ENCODE measurements at places on chromosomes 3 and 15.

- DNase-seq, result no peak
Measured at GRCh38 chr3:14770591-14770990, 48.2 kb upstream of the FGD5 start.

GRCh38 chr3:197426121-197426566 lies 127.7 kb upstream of the DLG1 start:
- DNase-seq, result no peak

- DNase-seq, result no peak
Measured at GRCh38 chr15:70558406-70559264, 204.7 kb downstream of the UACA start.

GRCh38 chr15:96888764-96889163 lies 558.3 kb downstream of the NR2F2 start:
- no peak for DNase-seq

DNA sequence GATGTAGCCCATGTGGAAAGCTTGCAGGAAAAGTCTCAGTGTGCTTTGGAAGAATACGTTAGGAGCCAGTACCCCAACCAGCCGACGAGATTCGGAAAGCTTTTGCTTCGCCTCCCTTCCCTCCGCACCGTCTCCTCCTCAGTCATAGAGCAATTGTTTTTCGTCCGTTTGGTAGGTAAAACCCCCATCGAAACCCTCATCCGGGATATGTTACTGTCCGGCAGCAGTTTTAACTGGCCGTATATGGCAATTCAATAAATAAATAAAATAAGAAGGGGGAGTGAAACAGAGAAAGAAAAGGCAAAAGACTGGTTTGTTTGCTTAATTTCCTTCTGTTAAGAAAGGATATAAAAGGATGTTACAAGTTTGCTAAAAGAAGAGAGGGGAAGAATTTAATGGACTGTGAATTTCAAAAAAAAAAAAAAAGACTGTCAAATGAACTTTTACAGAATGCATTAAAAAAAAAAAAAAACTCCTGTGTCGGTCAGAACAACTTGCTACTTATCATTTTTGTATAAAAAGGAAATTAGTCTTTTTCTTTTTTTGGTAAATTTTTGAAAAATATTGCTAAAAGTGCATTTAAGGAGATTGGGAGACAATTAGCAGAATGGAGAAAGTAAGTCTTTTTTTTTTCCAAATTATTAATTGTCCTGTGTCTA lies 7.0 kb downstream of the NR2F2 start:
- DNase-seq, result peak; percentile 51

- DNase-seq, result no peak
Measured at GRCh38 chr3:94460931-94461330, 398.1 kb downstream of the NSUN3 start.

DNA sequence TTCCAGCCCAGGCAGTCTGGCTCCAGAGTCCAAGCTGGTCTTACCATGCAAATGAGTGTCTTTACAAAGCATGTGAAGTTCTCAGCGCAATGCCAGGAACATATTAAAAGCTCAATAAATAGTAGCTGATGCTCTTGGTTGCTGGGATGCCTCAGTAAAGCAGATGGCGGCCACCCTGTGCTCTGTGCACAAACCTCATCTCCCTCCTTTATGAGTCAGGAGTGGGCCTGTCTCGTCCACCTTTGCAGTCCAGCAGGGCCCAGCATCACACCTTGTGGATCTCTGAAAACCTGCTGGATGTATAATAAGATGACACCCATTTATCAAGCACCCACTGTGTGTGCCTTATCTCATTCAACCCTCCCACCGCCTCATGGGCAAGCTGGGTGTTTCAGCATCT lies 42.7 kb downstream of the FAM174B start:
- no peak for DNase-seq

DNA sequence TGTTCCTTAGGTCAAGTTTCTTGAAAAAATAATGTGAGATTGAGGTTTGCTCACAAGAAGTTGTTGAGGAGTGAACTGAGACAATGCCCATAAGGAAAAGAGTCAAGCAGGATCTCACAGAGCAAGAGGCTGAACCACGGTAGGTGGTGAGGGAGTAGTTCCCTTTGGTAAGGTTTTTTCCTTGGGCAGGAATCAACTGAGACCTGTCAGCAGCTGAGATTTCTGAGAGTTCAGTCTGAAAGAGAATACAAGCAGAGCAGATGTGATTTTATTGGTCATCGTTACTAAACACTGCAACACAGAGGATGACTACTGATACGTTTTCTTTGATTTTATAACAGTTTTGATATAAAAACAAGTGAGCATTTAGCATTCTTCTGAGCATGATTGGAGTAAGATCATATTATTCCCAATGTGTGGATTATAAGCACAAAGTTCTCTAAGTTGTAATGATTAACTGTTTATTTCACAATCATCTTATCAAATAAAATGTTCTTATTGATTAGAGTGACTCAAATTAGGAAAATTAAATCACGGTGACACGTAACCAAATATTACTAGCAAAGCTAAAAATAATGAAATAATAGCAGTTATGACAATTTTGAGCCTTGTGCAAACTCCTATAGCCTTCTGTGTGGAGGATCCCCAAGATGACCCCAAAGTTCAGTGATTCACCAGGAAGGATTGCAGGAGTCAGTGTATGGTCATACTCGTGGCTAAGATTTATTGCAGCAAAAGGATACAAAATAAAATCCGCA lies 346.2 kb upstream of the ZNF717 start:
- DNase-seq, result no peak

DNA sequence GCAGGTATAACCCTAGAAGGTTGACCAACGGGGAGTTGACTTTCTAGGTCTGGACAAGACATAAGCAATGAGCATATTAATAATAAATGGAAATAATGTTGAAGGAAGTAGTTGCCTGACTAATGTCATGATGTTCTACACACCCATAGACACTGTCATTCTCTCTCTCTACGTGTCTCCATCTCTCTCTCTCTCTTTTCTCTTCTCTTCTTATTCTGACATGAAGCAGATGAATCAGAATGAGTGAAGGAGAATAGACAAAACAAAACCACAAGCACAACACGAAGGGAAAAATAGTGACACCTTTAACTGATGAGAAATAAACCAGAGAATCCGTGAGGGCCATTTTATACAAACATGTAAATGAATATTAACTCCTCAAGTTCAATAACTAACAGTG lies 26.7 kb upstream of the CCDC80 start:
- no peak for DNase-seq

GRCh38 chr15:74928771-74929198 lies 9.1 kb downstream of the COX5A start:
- no peak for DNase-seq

DNA sequence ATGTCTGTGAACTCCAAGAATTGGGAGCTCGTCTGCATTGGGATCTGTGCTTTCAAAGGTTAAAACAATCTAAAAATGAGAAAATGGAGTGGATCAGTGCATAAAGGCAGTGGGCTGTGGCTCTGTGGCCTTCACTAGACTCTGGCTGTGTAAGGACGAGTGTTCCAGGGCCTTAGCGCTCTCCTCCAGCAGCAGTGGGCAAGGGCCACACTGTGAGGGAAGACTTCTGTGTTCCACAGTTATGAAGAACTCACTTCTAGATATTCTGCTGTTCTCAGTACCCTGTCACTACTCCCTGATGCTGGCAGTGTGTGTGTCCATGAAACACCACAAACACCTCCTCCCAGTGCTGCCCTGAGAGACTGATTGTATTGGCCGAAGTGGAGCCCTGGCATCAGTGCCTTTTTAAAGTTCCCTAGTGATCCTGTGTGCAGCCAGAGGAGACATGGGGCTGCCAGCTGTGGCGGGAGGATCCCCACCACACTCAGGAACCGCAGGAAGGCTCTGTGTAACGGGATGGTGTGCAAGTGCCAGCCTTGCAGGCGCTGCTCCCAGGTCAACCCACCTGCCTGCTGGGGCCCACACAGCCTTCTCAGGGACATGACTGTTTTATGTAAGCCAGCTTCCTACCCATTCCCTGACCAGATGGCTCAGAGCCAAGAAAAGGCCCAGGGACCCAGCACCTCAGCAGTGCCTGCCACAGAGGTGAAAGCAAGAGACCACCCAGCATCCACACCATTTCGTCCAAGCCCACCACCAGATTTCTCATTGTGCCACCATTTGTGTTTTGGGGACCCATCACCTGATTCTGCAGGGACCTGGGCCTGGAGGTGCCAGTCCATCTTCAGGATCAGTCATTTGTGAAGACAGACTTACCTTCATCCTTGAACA lies 40.4 kb downstream of the ABTB1 start:
- no peak for DNase-seq

DNA sequence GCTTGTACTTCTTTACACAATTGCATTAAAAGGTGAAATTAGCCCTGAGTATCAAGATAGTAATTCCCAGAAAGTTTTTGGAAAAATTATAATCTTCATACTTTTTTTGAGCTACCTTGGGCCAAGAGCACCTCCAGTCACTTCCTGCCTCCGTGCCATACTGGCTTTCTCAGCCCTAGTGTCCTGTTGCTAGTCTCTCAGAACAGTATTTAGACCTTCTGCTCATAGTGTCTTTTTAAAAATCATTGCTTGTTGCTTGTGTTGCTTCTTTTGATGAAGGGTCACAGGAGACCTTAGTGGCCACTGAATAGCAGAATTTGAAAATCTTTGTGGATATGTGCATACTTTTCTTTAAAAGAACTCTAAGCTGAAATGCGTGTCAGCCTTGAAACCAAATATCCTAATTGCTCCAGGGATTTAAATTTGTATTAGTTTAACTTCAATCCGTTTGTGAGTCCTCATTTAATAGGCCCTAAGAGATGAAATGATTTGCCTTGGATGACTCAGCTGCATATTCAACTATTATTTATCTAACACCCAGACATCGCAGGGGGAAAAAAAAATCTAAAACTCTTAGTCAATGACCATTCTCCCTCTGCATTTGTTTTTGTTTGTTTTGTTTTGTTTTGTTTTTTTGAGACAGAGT lies 29.1 kb upstream of the LXN start:
- DNase-seq, result no peak

DNA sequence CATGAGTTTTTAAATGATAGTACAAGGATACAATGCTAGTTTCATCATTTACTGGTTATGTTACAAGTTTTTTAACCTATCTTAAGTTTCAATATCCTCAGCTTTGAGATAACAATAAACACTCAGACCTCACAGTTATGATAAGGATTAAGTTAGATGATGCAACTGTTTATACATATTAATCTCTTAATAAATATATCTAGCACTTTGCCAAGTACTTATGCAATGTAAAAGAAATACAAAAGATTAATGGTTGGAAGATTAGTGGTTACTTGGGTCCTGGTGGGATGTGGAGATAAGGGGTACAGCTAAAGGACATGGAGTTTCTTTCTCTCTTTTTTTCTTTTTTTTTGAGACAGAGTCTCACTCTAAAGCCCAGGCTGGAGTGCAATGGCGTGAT lies 12.0 kb downstream of the SPPL2A start:
- no peak for DNase-seq

GRCh38 chr3:156176629-156177210 lies 56.3 kb downstream of the KCNAB1 start:
- DNase-seq, result no peak

DNA sequence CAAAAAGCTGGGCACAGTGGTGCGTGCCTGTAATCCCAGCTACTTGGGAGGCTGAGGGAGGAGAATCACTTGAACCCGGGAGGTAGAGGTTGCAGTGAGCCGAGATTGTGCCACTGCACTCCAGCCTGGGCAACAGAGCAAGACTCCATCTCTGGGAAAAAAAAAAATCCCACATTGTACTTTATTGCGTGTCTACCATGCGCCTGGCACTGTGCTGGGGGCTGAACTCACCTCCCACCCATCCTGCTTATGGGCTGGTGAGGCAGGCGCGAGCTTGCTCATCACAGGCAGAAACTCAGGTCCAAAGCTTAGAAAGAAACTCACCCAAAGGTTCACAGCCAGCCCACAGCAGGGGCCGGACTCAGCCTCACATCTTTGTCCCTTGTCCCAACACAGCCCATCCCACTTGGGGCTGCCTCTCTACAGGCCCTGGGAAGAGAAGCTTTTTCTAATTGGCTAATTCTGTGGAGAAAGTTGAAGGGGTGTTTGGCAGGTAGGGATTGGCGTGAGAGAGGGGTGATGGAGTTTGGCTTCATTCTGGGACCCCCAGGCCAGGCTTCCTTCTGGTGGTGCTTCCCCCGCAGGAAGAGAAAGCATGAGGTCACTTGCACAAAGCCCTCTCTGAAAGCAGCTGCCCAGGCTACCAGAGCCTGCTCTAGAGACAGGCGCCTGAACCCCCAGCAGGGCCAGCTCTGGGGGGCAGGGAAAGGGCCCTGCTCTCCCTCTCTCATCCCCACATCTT lies 122.6 kb upstream of the SMAD3 start:
- DNase-seq, result no peak

DNA sequence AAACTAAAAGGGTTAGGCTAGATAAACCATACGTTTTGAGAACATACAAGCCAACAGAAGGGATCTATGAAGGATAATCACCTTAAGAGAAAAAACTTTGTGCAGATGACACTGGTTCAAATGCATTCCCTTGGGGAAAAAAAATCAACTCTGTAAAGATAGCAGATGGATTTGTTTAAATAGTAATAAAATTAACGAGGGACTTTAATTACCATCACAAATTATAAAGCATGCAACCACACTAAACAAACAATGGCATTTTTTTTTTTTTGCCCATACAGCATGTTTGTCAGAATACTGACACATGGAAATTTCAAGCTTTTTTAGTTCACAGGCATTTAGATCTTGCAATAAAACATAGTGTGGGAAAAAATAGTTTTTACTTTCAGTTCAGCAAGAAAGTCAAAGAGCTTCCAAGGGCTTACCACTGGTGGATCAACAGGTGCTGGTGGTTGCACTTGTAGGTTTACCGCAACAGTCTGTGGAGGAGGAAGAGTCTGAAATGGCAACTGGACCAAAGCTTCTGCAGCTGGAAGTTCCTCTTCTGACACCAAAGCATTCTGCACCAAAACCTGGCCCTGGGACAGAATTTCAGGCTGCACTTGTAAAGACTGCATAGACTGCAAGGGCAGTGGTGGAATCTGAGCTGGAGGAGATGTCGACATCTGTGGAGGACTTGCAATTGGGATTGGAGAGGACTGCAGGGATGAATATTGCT lies 53.1 kb downstream of the PHC3 start:
- no peak for DNase-seq

- DNase-seq, result no peak
Measured at GRCh38 chr15:67005294-67005996, 60.0 kb upstream of the SMAD3 start.

GRCh38 chr15:90029024-90029423 lies 27.9 kb downstream of the ZNF710 start:
- no peak for DNase-seq

DNA sequence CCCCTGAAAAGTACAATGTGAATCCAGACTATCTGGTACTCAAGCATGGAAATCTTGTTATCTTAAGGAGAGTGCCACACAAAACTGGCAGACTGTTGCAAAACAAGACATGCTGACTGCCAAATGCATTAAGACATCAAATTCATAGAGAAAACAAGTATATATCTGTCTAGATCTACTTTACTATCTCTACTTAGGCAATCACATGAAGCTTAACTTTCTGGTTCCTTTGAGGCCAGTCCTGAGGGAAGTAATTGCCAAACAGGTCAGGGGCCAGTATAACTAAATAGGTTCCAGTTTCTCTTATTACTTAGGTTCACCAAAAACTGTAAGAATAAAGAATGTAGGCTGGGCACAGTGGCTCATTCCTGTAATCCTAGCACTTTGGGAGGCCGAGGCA lies 15.9 kb upstream of the SLC4A7 start:
- DNase-seq, result no peak

Measured in neural progenitor cell (in vitro differentiated cells).